Activated CD8-positive, alpha-beta T cell treated with anti-CD3 and anti-CD28 coated beads for 36 hours (primary cell): ENCODE measurements at places on chromosomes 5 and 9.
A peak's percentile ranks its signal among the peaks of the same experiment; 100 is the strongest.

- no peaks in the 10 kb centered on the region for H3K27me3 ChIP-seq
- peaks cover 4% of the 10 kb centered on the region for H3K4me1 ChIP-seq
- DNase-seq = no peak
- H3K4me3 ChIP-seq = no peak overlapping the region
- peaks cover 19% of the 10 kb centered on the region for H3K36me3 ChIP-seq
- no peak overlapping the region for H3K27ac ChIP-seq
These were observed 7.0 kb upstream of the MRNIP start for GRCh38 chr5:179865491-179866240.

GRCh38 chr5:180160789-180161188 is 48.2 kb downstream of the RASGEF1C start:
- no peak overlapping the region for H3K27ac ChIP-seq
- no peaks in the 10 kb centered on the region for H3K4me1 ChIP-seq
- no peak overlapping the region for H3K4me3 ChIP-seq
- peaks cover 2% of the 10 kb centered on the region for H3K27me3 ChIP-seq
- H3K36me3 ChIP-seq = no peaks in the 10 kb centered on the region

DNA sequence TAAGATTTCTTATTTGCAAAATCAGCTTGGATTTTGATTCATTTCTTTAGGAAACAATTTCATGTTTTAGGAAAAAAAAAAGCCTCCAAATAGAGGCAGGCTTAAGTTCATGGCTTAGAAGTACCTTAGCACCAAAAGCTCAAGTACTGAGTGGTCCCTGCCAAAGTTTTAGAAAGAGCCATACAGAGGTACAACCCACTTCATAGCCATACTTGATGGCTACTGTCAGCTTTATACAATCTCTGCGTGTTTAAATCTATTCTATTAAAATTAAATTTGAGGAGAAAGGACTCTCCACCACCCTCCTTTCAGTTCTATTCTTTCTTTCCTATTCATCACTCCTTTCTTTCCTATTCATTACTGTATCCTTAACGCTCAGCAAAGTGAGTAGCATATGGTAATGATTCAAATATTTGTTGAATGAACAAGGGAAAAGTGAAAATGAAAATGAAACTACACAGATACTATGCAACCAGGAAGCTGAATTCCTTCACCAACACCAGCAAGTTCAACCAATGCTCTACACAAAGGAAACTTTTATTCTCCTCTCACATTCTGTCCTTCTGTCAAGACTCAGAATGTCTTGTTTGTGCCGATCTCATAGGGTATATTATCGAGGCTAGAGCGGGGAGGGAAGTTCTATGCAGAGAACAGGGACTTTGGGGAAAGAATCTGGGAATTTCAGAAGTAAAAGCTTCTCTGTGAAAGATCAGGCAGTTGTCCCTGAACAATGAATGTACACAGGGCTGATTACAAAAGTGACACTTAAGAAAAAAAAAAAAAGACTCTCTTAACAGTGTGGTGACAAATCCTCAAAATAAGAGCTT is 138.6 kb upstream of the SPEF2 start:
- peaks cover 9% of the 10 kb centered on the region for H3K4me1 ChIP-seq
- DNase-seq = no peak
- H3K27ac ChIP-seq = peak overlapping the region; percentile 66
- H3K4me3 ChIP-seq = peak overlapping the region; percentile 29

- H3K4me3 ChIP-seq = no peak overlapping the region
- DNase-seq = no peak
- peaks cover 2% of the 10 kb centered on the region for H3K4me1 ChIP-seq
- no peak overlapping the region for H3K27ac ChIP-seq
- H3K27me3 ChIP-seq = no peaks in the 10 kb centered on the region
These were observed 54.8 kb upstream of the ANGPTL2 start for GRCh38 chr9:127177231-127177630.

DNA sequence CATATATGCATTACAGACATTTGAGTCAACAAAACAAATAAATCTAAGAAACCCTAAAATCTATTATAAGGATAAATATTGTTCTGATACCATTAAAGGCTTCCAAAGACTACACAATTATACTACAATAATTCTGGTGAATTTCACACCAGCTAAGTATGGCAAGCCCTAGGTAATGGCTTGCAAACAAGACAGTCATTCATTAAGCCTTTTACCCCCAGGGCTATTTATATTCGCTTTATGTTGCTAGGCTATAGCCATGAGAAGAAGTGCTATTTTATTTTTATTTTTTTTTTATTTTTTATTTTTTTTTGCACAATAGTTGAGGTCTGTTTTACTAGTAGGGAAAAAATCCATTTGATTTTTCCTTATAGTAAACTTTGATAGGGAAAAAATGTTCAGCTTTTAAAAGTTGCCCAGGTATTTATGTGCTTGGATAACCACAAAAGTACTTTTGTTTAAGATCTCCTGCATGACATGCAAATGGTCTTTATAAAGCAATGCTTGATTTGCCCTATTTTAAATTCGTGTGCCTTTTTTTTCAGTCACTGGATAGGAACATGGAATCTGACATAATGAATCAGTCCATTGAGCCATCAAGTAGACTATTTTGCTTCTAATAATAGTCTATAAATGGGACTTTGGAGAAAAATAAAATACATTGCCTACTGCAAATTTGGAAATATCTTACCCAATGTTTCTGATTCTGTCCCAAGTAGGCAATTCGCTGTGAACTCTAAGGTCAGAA is 946.3 kb upstream of the COX7C start:
- H3K27ac ChIP-seq = no peak overlapping the region
- DNase-seq = no peak
- no peaks in the 10 kb centered on the region for H3K27me3 ChIP-seq
- no peaks in the 10 kb centered on the region for H3K4me1 ChIP-seq

- no peak overlapping the region for H3K27ac ChIP-seq
- no peak for DNase-seq
- no peaks in the 10 kb centered on the region for H3K36me3 ChIP-seq
- no peak overlapping the region for H3K4me3 ChIP-seq
These were observed 1983.0 kb upstream of the C9orf72 start for GRCh38 chr9:29556317-29556716.

GRCh38 chr9:29616844-29617243 is 2043.6 kb upstream of the C9orf72 start:
- H3K27me3 ChIP-seq = no peaks in the 10 kb centered on the region
- DNase-seq = no peak
- no peaks in the 10 kb centered on the region for H3K36me3 ChIP-seq
- no peaks in the 10 kb centered on the region for H3K4me1 ChIP-seq
- H3K4me3 ChIP-seq = no peak overlapping the region
- no peak overlapping the region for H3K27ac ChIP-seq

- H3K4me3 ChIP-seq = no peak overlapping the region
- H3K27me3 ChIP-seq = no peaks in the 10 kb centered on the region
These were observed 25.3 kb downstream of the UBAP1 start for GRCh38 chr9:34203992-34204635.

DNA sequence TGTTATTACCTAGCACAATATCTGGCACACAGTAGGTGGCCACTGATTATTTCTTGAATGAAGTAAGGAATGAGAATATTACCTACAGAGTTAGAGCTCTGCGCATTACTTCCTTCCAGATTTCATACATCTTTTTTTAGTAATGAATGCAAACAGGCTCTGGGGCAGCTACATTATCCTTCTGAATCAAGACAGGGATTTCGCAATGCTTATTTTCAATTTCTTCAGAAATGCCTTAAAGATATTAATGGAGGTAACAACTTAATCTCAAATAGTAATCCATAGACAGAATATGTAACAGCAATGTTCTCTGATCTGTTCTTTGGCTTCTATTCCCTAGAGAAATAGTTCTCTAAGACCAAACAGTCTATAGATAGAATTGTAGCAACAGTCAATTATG is 32.6 kb downstream of the CDKN2A start:
- DNase-seq = no peak
- H3K27me3 ChIP-seq = peaks cover 57% of the 10 kb centered on the region
- H3K4me3 ChIP-seq = no peak overlapping the region
- no peak overlapping the region for H3K27ac ChIP-seq
- H3K4me1 ChIP-seq = peaks cover 3% of the 10 kb centered on the region

GRCh38 chr9:136078498-136079011 is 16.5 kb downstream of the NACC2 start:
- no peak for DNase-seq
- H3K4me3 ChIP-seq = no peak overlapping the region
- H3K27me3 ChIP-seq = no peaks in the 10 kb centered on the region
- no peak overlapping the region for H3K27ac ChIP-seq
- no peaks in the 10 kb centered on the region for H3K36me3 ChIP-seq
- peaks cover 12% of the 10 kb centered on the region for H3K4me1 ChIP-seq

DNA sequence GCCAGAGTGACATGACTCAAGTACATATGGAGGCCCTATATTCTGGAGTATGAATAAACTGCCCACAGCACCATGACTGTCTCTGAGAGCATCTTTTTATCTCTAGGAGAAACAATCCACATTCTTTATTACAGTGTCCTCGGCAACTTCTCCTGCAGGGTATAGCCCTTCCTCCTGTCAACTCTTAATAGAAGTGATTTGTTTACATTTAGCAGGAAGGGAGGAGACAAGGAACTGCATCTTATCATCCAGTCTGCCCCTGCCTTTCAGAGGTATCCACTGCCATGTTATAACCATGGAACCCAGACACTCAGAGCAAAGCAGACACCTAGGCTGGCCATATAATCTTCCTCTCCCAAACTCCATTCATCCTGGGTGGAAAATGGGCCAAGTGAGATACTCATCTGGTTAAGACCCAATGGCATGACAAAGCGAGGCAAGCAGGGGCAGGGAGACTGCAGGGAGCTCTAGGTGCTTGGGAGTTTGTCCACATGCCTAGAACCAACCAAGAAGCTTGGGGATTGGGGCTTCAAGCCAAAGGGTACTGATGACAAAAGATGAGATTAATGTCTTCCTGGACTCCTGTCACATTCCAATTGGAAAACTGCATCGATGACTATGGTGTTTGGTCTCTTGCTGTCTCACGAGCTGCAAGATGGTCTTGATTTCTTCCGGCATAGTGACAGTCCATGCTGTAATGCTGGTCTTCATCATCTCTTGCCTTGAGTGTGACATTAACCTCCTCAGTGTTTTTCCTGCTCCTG is 620.5 kb upstream of the KLF4 start:
- H3K36me3 ChIP-seq = no peaks in the 10 kb centered on the region
- no peak overlapping the region for H3K27ac ChIP-seq
- DNase-seq = no peak
- no peaks in the 10 kb centered on the region for H3K27me3 ChIP-seq

DNA sequence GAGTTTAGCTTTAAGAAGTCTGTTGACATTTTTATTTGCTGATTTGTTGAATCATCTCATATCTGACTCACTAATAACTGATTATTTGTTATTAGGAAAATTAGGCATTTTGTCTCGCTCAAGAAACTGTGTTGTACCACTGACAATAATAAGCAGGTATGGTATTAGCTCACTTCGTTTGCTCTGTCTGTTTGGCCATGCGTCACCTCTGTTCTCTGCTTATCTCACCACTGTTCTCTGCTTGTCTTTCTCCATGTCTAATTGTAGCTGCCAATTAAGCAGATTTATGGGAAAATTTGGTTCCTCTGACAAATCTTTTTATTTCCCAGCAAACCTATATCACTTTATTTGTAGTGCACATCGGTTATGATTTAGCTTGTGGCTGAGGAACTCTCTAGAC is 138.9 kb downstream of the WDR41 start:
- H3K27ac ChIP-seq = no peak overlapping the region
- no peak overlapping the region for H3K4me3 ChIP-seq
- H3K36me3 ChIP-seq = no peaks in the 10 kb centered on the region
- H3K4me1 ChIP-seq = peaks cover 11% of the 10 kb centered on the region
- DNase-seq = no peak

DNA sequence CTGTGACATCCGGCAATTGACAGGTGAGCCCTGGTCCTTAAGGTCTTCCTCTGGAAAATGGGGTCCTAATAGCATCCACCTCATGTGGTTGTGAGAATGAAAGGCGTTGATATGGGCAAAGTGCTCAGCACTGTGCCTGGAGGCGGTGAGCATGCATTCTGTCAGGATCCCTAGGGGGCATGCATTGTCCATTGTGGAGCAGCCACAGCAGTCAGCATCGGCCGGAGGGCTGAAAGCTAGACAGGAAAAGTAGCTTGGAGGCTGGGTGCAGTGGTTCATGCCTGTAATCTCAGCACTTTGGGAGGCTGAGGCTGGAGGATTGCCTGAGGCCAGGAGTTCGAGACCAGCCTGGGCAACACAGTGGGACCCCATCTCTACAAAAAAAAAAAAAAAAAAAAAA is 122.2 kb downstream of the LHX2 start:
- DNase-seq = peak; percentile 31
- no peaks in the 10 kb centered on the region for H3K4me1 ChIP-seq
- H3K27ac ChIP-seq = no peak overlapping the region
- H3K36me3 ChIP-seq = no peaks in the 10 kb centered on the region

DNA sequence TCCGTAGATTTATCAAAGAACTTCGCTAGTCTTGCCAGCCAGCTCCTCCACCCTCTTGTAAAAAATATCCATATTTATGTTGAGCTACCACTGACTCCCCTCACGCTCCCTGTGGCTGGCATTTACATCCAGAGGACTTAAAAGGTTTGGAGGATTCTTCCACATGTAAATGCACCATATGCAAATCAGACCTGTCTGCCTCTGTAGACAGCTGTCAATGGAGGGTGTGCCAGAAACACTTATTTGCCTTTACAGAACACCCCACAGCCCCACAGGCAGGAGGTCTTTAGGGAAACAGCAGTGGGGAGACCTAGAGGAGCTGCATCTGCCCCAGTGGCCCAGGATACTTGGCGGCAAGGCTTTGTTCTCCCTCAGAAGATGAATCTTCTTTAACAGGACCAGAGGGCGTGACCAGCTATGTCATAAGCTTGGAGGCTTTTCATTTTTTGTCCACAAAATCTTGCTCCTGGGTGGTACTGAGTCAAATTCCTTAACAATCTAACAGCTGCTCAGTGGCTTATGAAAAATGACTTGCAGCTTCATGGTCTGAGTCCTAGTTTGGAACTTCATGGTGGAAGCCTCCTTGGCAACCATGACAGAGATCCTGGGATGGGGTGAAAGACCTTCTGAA is 535.8 kb downstream of the EBF1 start:
- no peak overlapping the region for H3K4me3 ChIP-seq
- no peaks in the 10 kb centered on the region for H3K27me3 ChIP-seq
- no peak overlapping the region for H3K27ac ChIP-seq
- H3K4me1 ChIP-seq = no peaks in the 10 kb centered on the region
- H3K36me3 ChIP-seq = no peaks in the 10 kb centered on the region
- no peak for DNase-seq

DNA sequence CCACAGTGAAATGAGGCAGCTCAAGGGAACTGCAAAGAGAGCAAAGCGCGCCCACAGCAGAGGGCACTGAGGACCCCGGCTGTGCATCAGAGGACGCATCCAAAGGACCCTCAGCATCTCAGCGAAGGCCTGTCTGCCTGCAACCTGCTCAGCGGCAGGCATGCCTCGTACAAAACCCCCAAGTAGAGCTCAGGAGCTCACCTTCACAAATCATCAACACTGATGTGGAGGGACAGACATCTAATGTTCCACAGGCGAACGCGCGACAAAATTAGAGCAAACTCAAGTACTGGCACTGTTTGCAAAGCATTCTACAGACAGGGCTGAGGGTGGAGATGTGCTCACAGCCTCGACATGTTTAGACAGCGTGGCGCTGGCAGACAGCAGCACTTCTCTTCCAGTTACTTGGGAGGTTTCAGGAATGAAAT is 81.0 kb downstream of the DCP2 start:
- DNase-seq = no peak
- H3K4me1 ChIP-seq = peaks cover 39% of the 10 kb centered on the region
- no peak overlapping the region for H3K27ac ChIP-seq
- H3K4me3 ChIP-seq = no peak overlapping the region
- H3K36me3 ChIP-seq = no peaks in the 10 kb centered on the region
- no peaks in the 10 kb centered on the region for H3K27me3 ChIP-seq

- no peak for DNase-seq
- H3K27me3 ChIP-seq = no peaks in the 10 kb centered on the region
- no peak overlapping the region for H3K27ac ChIP-seq
- H3K4me3 ChIP-seq = no peak overlapping the region
- H3K4me1 ChIP-seq = peaks cover 32% of the 10 kb centered on the region
- peaks cover 7% of the 10 kb centered on the region for H3K36me3 ChIP-seq
These were observed 6.9 kb downstream of the MRPL22 start for GRCh38 chr5:154947778-154948177.
